Astrocyte (in vitro differentiated cells and primary cell): ENCODE measurements at places on chromosomes 7 and 10.
A peak's percentile ranks its signal among the peaks of the same experiment; 100 is the strongest.

DNA sequence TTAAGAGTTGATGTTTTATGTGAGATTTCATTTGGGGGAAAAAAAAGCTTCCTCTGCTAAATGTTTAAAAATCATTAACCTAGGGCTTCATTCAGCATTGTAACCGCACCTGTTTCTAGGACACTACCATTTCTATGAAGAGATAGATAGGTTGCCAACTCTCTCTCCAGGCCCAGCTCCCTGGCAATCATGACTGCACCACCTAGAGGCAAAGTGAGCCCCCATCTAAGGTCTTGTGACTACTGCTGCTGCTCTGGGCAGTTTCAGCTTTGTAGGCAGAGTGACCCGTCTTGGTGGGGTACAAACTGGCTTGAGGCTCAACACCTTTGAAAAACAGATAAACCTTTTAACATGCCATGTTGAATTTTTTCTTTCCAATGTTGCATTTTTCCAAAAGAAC, 27.3 kb upstream of the MRC1 start:
- no peak for DNase-seq

DNA sequence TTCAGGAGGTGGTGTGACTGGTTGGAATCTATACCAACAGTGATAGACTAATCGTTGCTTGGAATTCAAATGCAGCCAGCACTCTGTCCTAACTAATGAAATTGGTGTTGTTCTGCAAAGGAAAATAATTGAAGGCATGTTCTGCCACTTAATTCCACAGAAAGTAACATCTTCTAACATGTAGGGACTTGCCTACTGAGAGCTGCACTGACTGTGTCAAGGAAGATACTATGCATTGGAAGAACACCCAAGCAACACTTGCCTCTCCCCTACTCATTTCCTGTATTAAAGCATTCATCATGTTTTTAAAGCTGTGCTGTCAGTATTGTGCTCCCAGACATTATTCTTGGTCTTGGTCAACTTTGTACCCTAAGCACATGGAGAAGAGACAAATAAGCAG, 2.7 kb upstream of the CYP3A7 start:
- DNase-seq, result peak; percentile 7

DNA sequence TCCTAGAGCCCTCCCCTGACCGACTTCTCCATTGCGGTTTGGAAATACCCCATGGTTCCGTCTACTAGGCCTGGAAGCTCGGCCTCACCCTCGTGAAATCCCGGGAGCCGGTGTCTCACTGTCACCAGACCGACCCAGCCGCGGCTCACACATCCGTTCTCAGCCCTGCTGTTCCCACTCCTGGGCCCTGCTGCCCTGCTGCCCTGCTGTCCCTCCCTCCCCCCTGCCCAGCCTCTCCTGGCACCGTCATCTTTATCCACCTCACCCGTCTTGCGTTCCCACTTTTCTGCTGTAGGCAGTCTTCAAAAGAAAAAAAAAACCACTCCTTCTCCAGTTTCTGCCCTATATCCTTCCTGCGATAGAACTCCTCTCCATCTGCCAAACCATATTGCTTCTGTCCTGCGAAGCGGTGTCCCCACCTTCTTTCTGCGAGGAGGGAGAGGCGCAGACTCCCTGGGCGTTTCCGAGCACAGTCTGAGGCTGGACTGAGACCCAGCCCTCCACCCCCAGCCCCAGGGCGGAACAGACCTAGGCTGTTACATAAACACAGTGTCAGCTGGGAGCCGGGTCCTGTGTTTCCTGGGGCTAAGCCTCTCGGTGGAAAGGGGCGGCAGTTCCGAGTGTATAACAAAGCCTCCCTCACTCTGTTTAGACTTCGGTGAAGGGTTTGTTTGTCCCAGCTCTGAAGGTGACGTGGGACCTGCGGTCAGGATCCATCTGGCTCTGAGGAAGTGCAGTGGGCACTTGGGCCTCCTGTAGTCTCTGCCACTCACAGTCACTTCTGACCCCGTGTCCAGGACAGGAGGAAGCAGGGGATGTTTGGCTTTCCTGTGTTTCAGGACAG, 2.8 kb downstream of the AGAP3 start:
- peak; percentile 52 for DNase-seq

GRCh38 chr7:24902276-24902675, 77.7 kb downstream of the OSBPL3 start:
- no peak for DNase-seq

DNA sequence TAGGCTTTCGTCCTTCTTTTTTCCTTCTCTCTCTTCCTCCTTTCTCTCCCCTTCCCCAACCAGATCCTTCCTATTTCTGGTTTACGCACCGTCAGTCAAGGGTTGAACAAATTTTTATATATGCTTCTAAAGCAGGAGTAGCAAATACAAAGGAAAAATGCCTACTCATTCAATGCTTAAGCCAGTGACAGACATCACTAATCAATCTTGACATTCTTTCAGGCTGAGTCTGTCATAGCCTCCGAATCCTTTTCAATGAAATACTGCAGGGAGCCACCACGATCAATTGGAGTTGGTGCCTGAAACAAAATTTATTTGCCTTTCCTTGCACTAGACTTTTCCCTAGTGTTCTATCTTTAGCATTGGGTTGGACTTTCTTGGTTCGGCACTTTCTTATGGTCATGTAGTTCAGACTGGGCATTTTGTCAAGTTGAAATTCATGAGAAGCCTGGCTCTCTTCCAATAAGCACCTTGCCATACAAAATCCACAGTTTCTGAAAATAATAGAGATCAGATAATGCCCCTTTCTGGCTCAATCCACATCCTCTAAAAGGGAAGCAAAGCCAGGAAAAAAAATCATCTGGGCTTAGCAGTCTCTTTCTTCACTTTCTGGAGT, 239.5 kb upstream of the PLXNA4 start:
- peak; percentile 33 for DNase-seq

- DNase-seq, result peak; percentile 5
These were observed 260.2 kb upstream of the PRKCQ start for GRCh38 chr10:6840201-6840691.

- peak; percentile 78 for DNase-seq
These were observed 39.7 kb downstream of the RNF32 start for GRCh38 chr7:156680281-156680680.

GRCh38 chr10:34494012-34494411, 321.1 kb downstream of the PARD3 start:
- DNase-seq, result peak; percentile 74

GRCh38 chr7:66557214-66558200, 71.2 kb upstream of the KCTD7 start:
- no peak for DNase-seq

DNA sequence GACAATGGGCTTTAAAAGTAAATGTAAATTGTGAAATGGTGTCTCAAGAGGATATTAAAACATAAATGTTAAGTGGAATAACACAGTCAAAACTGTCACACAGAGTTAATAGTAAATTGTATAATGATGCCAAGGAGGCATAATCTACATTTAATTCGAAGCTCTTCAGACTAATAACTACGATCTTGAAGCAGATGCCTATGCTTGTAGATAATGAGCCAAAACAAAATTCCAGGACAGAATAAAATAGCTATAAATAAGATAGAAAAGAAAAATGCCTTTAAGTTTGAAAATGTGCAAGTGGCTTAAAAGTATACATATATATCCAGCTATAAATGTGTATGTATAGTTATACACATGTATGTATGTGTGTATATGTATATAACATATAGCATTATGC, 17.5 kb downstream of the TWIST1 start:
- no peak for DNase-seq

DNA sequence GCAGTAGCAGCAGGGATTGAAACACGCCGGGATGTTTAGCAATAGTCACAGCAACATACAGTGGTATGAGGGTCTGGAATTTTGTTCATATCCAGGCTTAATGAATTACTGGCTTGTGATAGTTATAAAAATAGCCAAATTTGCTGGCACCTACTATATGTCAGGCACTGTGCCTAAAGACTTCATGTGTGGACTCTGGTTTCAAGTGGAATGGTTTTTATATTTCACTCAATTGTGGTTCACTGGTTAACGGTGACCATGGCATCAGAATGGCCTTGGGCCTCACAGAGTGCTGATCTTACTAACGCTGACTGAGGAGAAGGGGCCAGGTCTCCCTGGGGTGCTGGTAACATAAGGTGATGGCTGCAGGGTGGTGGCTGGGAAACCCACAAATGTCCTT, 55.7 kb downstream of the CELF2 start:
- DNase-seq, result no peak

DNA sequence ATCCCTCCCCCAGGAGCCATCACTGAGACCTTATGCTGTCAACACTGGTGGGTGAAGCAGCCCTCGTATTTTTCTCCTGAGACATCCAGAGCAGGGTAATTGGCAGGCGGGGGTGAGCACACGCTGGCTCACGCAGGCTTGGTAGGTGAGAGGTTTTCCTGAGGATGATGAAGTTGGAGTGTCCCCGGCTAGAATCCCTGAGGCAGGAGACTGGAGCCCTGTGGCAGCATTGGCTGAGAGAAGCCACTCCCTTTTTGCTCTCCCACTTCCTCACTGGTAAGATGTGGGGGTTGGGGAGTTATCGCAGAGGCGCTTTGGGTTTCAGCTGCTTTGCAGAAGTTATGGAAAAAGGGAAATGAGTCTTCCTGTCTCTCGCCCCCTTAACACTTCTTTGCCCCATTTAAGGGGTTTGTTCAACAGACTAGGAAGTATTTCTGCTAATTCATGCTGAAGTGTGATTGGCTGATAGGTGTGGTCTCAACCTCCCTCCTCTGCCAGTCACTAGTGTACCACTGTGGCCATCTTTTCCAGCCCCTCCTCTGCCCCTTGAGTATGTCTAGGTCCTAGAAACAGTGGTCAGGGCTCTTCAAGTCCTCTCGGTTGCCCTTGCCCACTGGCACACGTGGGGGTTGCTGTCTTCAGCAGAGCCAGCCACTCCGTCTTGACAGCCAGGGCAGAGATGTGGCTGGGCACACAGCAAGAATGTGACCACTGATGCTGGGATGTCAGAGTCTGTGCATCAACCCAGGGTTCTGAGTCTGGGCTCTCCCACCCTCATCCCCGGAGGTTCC, 5.7 kb downstream of the ARPC1B start:
- no peak for DNase-seq

DNA sequence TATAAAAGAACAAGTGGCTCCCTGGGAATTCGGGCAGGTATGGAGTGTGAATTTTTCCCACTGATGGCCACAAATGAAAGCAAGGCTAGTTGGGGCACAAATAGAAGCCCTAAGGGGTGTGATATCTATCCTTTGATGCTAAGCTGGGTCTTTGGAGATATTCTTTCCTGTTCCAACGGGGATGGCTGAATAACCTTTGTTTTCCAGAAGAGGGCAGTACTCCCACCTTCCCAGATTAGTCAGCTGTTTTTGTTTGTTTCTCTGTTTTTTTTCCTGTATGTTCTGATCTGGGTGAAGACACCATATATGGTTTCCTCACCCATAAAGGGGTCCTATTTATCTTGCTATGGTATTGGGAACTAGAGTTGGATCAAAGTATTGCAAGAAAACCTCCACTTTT, 947.7 kb upstream of the SORCS1 start:
- no peak for DNase-seq

- no peak for DNase-seq
These were observed 774.7 kb downstream of the PCDH15 start for GRCh38 chr10:54026340-54026739.

DNA sequence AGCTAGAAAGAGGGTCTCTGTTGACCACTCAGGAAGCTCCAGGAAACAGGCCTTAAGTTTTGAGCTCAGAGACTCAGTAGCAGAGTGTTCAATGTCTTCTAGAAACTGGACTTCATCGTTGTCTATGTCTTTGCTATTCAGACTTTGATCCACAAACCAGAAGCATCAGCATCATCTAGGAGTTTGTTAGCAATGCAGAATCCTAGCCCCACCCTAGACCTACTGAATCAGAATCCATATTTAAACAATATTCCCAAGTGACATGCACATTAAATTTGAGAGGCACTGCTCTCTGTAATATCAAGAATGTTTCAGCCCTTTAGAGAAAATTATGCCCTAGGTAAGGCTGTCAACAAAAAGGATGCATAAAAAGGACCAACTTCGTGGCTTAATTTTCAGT, 12.9 kb upstream of the OGDHL start:
- no peak for DNase-seq

GRCh38 chr10:44309361-44309760, 75.5 kb downstream of the CXCL12 start:
- DNase-seq, result no peak

DNA sequence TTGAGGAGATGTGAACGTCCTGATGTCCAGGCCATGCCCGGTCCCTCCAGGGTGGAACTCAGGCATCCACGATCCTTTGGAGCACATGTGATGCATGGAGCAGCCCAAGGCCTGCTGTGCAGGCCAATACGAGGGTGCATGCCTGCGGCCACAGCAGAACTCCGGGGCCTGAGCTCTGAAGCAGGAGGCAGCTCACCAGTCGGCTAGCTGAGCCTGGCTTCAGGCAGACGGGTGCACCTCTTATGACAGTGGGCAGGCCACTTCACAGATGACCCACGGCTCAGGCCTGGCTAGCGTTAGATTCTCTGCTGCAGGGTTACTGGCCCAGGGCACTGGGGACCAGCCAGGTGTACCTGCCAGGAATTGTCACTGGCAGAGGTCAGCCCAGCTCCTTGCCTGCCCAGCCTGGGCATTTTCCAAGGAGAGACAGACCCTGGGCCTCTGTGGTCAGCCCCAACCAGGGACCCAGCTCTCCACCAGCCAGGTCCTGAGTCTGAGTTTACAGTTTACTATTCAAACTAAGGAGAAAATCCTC, 29.6 kb upstream of the INPP5A start:
- no peak for DNase-seq

DNA sequence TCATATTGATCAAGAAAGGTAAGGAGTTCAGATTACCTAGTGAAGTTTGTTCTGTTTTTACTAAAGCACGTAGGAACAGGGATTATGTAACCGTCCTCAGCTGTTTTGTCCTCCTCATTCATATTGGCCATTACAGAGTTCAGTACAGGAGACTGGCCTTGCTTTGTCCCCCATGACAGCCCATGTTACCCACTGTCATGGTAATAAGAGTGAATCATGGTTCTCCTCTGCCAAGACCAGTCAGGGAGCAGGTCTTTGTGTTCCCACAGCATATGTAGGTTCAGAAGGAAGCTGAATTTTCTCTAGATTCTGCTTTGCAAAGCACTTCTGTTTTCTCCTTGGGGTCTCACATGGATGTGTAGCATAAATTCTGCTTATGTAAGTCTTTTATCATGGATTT, 106.2 kb upstream of the GPR141 start:
- no peak for DNase-seq

DNA sequence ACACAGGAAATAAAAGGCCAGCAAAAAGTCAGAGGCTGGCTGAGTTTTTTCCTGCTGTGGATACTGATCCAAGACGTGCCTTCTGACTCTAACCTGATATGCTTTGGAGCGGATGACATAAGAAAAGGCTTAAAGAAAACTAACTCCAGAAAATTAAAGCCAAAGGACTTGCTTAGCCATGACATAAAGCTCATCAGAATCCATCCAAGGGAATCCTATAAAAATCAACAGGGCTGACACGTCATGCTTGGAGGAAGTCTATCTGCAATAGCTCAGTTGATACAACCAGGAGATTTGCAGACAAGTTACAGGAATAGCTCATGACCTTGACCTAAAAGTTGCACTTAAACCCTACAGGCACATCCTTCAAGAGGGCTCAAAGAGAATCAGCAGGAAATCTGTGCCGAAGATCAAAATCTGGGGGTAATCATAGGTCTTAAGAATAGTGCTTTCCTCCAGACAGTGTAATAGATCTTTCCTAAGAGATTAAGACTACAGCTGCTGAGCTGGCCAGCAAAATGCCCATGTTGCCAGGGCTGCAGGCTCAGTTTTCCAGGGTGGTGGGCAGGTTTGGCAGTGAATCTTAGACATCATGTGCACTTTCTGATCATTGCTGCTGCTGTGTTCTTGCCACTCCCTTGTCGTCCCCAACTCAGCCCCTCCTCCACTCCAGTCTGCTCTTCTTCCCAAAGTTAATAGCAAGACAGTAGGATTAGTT, 111.5 kb upstream of the SVIL start:
- DNase-seq, result peak; percentile 30

GRCh38 chr7:7682861-7683260, 35.5 kb downstream of the RPA3 start:
- DNase-seq, result no peak
